Activated CD8-positive, alpha-beta memory T cell treated with anti-CD3 and anti-CD28 coated beads for 24 hours (primary cell): ENCODE measurements at places on chromosomes 11 and 22.

DNA sequence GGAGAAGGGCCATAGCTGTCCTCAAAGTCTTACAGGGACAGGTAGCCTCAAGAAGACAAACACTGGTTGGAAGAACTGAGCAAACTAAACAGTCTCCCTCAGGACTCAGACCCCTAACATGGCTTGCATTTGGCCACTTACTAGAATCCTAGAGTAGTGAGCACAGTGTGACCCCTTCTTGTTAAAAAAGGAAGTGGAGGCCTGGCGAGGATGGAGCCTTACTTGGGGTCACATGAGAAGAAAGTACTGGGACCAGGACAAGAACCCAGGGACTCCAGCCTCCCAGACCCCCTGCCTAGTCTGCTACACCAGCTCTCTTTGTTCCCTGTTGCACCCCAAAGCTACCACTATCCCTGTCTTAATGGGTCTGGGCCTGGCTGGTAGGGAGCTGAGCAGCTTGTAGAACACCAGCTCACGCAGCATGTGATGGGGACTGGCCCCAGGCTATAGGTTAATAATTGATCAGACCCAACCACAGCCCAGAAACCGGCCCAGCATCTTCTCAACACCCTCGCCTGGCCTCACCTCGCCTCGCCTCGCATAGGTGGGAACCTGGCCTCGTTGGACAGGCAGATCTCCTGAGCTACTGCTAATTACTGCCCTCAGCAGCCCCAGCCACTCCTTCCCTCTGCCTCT lies 17.6 kb downstream of the DGAT2 start:
- no peak for DNase-seq

DNA sequence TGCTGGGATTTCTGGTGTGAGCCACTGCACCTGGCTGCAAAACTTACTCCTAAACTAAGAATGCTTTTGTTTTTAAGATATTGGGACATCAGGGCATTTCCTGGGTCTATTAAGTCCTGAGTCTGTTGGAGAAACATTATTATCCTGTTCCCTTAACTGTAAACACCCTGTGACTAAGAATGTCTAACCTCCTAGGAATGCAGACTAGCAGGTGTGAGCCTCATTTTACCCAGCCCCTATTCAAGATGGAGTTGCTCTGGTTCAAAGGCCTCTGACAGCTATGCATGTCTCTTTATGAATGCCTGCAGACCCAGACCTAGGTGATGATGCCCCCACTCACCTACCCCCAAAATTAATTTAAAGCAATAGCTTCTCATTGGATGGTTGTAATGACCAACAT lies 46.2 kb downstream of the DEPDC5 start:
- DNase-seq, result no peak

DNA sequence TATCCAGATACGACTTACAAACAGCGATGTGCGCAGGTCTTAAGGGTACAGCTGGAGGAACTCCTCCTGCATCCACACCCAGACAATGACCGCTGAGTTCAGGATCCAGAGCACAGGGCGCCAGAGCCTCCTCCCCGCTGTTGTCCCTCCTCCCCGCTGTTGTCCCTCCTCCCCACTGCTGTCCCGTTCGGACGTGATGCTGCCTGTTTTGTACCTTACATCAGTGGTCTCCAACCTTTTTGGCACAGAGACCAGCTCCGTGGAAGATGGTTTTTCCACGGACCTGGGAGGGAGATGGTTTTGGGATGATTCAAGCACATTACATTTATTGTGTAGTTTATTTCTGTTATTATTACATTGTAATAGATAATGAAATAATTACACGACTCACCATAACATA lies 62.0 kb downstream of the PHF21B start:
- no peak for DNase-seq

DNA sequence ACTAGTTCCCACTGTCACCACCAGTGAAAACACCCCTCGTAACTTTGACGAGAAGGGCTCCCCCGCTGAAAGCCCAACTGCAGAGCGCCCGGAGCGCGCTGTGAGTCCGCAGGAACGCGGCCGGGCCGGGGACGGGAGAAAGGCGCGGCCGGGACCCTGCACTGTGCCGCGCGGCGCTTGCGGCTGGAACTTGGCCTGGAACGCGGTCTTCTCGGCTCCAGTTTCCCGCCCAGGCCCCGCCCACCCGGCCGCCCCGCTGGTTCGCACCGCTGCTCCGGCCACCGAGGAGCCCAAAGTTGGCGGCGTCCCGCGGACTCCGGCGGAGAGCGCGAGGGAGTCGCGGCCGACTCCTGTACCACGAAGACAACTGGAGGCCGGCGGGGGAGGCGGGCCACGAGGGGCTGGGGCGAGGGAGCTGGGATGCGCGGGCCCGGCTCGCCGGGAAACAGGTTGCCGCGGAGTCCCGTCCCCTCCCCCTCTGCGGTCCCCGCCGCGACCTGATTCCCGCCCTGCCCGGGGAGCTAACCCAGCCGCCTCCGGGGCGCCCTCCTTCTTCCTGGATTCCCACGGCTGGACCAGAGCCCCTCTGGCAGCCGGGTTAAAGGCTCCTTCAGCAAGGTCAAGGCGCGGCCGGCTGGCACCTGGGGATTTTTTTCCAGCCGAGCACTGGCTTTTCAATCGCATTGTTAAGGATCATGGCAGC lies 3.4 kb downstream of the TENM4 start:
- no peak for DNase-seq

- no peak for DNase-seq
These were observed 14.6 kb downstream of the PPME1 start for GRCh38 chr11:74185695-74186094.

- DNase-seq, result no peak
These were observed 521 bp upstream of the PTS start for GRCh38 chr11:112225753-112226061.

DNA sequence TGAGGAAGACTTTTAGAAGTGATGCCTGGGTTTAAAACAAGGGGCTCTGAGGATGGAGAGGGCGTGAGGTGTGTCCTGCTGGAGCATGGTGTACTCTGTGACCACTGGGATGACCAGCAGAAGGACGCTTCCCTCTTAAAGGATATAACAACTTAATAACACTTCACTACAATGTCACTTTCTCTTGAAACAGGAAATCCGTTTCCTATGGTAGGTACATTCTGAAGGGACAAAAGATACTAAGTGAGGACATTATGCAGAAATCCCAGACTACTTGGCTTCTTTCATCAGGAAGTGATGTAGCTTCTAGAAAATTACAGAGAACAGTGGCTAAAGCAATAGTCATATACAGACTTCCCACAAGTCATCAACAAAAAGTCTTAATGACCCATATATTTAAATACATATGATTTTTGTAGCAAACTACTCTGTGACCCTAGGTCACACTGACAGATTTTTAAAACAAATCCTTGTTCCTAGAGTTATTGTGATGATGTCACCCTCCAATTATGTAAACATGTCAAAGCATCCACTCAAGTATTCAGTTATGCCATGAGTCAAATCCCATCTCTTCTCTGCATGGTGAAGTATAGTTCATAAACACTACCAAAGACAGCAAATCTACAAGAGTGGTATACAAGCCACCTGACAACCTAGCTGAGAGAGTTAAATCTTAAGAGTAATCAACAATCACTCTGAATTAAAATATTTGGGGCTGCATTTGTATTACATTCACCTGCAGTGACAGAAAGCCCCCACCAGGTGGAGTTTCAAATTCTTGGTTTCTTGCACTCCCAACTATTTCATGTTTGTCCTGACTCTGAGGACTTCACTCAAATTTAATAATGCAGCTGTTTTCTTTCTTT lies 32.8 kb downstream of the PITPNB start:
- DNase-seq, result no peak

GRCh38 chr11:74015919-74016684 lies 7.2 kb upstream of the UCP3 start:
- no peak for DNase-seq

DNA sequence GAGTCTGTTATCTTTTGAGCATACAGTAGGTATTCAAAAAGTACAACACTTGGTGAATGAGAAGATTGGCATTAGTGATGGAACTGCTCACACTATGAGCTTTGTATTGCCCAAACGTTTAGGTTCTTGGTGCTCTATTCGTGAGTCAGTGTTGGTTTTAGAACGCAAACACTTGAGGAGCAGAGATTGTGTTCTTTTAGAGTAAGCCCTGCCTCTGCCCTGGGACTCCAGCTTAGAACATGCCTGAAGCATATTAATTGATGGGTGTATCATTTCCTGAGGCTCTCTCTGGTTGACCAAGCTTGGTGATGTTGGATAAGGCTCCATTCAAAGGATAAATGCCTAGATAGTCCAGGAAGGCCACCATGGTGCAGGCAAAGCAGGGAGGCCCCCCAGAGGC lies 10.9 kb downstream of the MTNR1B start:
- no peak for DNase-seq

- no peak for DNase-seq
These were observed 67.0 kb upstream of the EIF3D start for GRCh38 chr22:36595940-36596339.

DNA sequence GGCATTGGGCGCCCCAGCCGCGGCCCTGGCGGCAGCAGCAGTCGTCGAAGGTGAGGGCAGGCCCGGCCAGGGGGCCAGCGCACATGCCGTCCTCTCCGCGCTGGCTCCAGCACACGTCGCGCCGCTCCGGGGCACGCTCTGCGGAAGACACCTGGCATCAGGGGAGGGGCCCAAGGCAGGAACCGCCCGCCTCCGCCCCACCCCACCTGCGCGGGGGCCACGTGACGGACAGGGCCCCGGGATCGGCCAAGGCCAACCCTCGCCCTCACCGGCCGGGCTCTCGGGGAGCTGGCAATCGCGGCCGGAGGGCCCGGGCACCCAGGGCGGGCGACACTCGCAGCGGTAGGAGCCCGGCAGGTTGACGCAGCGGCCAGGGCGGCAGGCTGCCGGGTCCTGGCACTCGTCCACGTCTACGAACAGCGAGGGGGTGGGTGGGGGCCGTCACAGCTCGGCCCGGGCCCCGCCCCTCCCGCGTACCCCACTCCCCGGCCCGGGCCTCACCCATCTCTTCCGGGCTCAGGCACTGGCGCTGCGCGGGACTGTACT lies 14.9 kb downstream of the SCYL1 start:
- no peak for DNase-seq

DNA sequence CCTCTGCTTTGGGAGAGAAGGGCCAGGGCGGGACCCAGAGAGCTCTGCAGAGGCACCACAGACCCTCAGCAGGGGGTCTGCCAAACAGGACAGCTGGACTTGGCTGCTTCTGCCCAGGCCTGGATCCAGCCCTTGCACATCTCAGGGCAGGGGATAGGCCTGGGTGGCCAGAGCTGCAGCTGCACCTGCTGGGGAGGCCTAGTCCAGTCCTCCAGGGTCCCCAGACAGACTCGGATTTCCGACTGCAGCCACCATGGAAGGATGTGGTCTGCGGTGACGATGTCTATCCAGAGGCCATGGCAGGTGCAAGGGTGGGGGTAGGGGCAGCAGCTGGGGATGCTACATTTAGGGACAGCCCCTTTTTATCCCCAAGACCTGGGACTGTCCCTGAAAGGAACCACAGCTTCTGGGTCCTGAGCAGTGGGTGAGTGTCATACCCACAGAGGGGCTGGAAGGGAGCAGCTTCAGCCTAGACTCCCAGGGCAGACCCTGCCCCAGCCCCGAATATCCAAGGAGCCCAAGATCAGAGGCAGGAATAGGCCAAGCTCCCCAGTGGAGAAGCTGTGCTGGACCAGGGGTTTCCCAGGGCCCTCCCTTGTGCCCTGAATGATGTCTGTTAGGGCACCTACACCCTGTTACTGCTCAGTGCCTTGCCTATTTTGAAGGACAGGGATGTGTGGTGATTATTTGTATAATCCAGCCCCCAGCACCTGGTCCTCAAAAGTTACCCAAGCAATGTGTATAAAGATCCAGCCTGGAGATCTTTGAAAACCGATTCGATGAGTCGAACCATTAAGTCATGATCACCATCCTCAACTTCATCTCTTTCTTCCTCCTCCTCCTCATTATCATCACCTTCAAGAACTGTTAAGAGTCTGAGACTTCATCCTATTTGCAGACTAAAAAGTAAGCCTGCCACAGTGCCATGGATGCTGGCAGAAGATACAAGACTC lies 2.5 kb upstream of the IGLL5 start:
- peak; percentile 59 for DNase-seq

DNA sequence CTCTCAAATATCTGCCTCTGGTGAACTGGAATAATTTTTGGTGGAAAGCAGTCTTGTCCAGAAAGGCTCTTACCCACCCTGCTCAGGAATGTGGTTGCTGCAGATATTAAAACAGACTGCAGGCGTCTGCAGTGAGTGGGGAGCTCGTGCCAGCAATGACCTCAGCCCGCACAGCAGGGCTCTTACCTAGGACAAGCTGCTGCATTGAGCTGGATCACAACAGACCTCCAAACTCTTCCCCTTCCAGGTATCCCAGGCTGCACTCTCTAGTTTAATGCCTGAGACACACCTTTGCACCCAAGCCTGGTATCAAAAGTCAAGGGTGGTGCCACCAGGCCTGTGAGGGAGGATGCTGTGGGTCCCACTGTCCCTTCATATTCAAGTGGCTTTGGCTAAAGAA lies 69.7 kb upstream of the CDON start:
- no peak for DNase-seq

GRCh38 chr11:62984451-62984991 lies at the start of gene SLC22A6:
TSS of gene SLC22A6 (minus strand) at chr11:62984967. CDS start at chr11:62984690, 277 bp downstream.
- no peak for DNase-seq

DNA sequence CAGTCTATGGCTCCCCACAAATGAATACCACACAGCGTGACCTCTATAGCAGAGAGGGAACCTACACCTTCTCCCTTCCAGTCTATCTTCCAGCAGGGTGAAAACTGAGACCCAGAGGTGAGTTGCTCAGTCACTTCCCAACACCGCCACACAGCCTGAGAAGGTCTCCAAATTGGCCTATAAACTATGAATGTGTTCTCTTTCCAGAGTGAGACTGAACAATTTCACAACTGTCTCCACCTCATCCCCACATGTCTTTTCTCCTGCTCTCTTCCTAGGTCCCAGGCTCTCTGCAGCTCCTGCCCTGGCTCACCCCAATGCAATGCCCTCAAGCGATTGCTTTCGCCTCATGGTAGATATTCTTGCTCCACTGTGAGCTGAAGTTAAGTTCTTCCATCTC lies 14.0 kb downstream of the CLMP start:
- no peak for DNase-seq

DNA sequence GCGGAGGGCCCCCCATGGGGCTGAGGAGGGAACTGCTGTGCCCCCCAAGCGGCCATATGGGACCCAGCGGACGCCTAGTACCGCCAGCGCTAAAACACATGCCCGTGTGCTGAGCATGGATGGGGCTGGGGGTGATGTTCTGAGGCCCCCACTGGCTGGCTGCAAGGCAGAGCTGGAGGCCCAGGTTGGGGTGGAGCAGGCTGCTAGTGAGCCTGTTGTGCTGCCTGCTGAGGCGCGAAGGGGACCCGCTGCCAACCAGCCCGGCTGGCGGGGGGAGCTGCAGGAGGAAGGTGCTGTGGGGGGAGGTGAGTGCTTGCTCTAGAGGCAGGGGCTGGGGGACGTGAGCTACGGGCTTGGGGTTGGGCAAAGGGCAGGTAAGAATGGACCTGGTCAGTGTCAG lies 3.2 kb downstream of the PCNX3 start:
- DNase-seq, result no peak

- DNase-seq, result no peak
These were observed 76.9 kb downstream of the KCNJ1 start for GRCh38 chr11:128790196-128790595.
